ENCODE measurements at places on chromosomes 16 and 17.

DNA sequence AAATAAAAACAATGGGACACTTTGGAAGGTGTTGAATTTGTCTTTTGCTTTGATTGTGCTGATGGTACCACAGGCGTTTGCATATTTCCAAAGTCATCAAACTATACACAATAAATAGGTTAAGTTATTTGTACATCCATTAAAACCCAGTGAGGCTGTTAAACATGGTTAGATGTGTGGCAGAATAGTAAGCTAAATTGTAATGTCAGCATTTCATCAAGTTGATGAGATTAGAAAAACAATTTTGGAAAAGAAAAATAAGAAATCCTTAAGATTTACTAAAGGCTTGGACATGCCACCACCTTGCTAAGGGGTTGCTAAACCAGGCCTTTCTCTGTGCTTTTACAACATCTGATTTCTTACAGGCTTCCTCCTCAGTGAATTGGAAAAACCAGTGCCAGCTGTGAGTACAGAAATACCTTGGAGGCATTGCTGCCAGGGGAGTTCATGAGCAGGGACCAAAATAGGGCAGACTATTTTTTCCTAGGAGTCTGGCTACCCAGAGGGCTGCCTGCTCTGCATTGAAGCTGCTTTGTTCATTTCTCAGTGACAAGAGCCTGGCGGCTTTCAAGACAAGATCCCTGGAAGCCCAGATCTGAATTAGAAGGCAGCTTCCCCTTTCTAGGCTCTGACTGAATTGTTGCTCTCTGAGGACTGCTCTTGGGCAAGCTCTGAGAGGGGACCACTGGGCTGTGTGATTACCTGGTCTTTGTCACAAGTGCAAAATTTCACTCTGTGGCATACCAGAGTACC, 43.4 kb upstream of the CA10 start:
- no peak for DNase-seq

- DNase-seq: no peak
Observed at GRCh38 chr16:70575376-70575775, 51.8 kb downstream of the SF3B3 start.

DNA sequence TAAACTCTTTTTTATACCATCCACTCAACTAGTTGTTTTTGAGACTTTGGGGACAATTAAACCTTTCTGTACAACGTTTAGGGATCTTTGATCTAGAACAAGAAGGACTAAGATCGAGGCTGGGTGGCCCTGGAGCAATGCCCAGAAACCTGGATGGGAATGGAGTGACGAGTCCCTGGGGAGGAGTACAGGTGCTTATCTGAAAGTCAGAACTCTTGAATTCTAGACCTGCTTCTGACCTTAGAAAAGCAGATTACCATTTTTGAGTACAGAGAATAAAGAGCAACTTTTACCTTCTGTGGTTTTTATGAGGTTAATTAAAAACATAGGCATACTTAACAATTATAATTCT, 17.8 kb downstream of the UBE2Z start:
- no peak for DNase-seq

DNA sequence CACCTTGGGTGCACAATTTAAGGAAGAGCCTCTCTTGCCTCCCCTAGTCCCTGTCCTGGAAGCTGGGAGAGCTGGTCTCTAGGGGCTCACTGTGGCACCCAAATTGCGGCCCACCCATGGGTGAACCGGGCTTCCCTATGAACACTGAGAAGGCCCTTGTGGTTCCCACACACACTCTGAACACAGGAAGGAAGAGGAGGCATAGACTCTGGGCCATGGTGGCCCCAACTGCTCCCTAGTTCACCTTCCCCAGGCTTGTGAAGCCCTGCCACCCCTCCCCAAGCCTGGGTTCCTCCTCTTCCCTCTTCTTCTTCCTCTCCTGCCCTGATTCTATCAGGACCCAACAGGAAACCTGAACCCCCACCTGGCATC, 10.5 kb downstream of the SREBF1 start:
- DNase-seq: no peak

- no peak for DNase-seq
Observed at GRCh38 chr16:4762205-4762604, 4.8 kb downstream of the ZNF500 start.

GRCh38 chr17:11077673-11078072, 163.3 kb upstream of the SHISA6 start:
- DNase-seq: no peak

DNA sequence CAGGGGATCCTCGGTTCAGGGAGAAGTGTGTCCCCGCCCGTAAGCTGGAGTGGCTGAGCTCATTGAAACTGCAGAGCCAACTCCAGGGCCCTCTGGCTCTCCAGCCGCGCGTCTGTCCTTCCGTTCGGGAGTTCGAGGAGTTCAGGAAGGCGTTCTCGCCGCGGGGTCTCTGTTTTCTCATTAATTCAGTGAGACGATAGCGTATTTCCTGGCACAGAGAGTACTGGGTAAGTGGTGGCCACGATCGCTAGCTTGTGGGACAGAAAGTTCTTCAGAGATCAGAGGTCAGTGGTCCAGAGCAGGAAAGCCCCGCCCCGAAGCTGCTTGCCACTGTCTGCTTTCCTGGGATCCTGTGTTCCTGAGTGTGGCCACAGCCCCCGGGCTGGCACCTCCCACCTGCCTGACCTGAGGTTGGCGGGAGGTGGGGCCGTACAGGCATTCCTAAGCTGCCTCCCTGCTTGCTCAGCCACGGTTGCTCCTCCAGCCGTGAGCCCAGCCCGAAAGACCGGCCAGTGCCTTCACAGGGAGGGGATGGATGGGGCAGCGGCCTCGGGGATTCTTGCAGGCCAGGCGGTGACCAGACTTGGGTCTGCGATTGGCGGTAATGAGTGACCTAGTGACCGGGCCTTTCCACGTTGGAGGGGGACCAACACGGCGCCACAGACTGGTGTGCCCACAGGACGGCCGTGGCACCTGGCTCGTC, 8.9 kb downstream of the BAIAP2 start:
- DNase-seq: no peak

GRCh38 chr17:30341703-30342249, 7.9 kb upstream of the TMIGD1 start:
- no peak for DNase-seq

- DNase-seq: no peak
Observed at GRCh38 chr16:16073891-16074881, 124.8 kb downstream of the ABCC1 start.

DNA sequence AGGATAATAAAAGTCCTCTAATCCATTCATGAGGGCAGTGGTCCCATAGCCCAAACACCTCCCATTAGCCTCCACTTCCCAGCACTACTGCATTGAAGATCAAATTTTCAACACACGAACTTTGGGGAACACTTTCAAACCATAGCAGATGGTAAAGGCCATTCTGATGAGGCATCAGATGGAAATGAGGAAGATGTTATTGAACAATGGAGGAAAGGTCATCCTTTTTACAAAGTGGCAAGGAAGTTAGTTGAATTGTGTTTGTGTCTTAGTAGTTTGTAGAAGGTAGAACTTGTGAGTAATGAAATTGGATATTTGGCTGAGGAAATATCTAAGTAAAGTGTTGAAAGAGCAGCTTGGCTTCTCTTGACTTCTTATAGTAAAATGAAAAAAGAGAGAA, 93.3 kb upstream of the NLRP1 start:
- DNase-seq: no peak

DNA sequence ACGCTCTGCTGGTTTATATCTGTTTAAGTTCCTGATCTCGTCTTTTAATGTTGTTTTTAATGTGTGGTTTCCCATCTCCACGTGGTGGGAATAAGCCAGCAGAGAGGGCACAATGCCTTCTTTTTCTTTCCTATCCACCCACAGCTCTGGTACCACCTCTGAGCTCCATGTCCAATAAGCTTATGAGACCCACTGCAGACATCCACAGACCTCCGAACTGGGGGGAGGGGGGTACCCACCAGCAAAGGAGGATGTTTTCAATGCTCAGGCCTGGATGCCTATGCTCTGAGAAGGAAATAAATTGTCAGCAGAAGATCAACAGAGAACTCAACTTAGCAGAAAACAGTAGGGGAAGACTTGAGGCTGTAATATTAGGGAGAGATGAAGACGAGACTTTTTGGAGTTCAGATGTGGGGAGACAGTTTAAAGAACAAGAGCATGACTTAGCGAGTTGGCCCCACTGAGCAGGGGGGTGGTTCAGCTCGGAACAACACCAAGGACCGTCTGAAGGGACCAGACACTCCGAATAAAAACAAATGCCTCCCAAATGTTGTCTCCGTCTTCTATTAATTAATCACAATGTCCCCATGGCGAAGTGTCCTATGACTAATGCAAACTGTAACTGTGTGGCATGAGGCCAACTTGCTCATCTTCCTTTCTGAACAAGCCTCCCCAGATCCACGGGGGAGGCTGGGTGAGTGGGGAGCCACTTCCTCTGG, 62.7 kb downstream of the GAS7 start:
- no peak for DNase-seq

DNA sequence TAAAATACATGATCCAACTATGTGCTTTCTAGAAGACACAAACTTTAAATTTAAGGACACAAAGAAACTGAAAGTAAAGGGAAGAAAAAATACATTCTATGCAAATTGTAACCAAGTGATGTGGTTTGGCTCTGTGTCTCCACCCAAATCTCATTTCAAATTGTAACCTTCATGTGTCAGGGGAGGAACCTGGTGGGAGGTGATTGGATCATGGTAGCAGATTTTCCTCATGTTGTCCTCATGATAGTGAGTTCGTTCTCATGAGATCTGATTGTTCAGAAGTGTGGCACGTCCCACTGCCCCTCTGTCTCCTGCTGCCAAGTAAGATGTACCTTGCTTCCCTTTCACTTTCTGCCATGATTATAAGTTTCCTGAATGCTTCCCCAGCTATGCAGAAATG, 15.0 kb downstream of the OR1A1 start:
- no peak for DNase-seq

DNA sequence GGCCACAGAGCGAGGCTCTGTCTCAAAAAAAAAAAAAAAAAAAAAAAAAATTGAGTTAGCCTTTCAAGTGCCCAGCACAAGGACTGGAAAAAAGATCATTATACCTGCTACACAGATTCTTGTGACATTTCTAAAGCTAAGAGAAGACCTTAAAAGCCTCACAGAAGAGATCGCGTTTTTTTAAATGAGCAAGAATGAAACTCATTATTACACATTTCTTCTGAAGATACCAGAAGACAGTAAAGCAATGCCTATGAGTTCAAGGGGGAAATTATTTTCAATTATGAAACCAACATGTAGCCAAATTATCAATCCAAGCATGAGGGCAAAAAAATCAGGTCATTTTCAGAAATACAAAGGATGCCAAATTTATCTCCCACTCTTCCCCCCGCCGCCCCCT, 56.8 kb downstream of the MED13 start:
- DNase-seq: no peak

DNA sequence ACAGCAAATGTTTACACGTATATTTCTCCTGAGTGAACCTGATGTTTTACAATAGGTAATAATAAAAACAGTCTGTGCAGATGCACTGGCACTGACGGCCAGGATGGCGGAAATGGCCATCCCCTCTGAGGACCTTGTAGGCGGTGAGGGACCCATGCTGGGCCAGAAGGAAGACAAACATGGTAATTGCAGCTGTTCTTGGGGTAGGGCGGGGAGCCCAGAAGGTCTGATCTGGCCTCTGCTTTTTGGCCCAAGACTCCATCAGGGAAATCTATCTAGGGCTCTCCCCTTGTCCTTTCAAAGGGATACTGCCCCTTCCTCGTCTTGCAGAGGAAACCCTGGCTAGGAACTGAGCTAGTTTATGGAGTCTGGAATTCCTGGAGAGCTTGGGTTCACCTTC, 7.4 kb upstream of the LGALS9 start:
- DNase-seq: no peak

DNA sequence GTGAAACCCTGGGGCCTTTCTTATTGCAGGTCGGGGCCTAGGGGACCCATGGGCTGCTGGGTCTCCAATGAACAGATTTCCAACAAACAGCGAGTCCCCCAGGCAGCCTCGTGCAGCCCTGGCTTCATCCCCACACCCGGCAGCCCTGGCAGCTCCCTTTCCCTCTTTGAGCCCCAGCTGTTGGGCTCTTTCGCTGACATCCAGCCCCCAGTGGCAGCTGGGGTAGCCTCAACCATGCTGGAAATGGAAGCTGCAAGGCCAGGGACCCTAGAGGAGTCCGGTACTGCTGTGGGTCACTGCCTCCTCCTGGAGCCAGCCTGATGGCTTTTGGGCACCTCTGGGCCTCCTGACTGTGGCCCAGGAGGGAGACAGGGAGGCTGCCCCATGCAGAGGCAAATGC, 5.9 kb downstream of the RPUSD1 start:
- no peak for DNase-seq

GRCh38 chr17:75664099-75664549, 2.8 kb downstream of the RECQL5 start:
- DNase-seq: no peak

DNA sequence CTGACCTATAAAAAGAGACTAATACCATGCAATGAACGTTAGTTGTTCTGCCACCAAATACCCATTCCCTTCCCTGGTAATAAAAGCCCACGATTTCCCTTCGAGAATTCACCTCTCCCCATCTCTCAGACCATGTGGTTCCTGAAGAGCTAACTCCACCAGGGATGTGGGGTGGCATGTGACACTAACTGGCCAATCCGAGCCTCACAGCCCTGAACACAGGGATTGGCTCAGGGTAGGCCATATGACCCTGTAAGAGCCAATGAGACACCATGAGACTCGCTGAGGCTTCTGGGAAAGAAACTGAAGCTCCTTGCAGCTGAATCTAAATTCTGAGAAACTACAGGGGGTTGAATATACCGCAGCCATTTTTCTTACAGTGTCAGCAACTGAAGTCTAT, 21.1 kb downstream of the HELZ start:
- peak; percentile 31 for DNase-seq

- peak; percentile 18 for DNase-seq
Observed at GRCh38 chr17:57939797-57940196, 15.4 kb downstream of the CUEDC1 start.

DNA sequence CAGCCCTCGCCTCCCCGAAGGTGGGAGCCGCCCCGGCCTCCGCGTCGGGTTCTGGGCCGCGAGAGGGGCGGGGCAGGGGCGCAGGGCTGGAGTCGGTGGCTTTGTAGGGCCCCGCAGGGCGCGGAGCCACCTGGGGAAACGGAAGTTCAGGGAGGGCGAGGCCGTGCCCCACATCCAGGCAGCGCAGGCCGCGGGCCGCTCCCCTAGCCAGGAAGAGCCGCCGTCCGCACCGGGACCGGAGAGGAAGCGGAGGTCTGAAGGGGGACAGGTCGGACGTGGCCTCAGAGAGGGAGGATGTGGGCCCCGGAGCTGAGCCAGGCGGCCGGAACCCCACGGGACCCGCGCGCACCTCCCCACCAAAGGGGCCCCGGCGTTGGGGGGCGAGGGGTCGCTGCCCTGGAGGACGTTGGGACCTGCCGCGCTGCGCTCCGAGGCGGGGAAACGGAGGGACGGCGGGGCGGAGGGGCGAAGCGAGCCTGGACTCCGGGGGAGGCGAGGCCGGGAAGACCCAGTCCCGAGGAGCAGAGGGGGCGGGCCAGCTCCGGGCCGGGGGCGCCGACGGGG, 482 bp upstream of the SLC16A3 start:
- peak; percentile 69 for DNase-seq

GRCh38 chr17:245020-245419, 63.6 kb upstream of the DOC2B start:
- DNase-seq: no peak

GRCh38 chr16:53995378-53995777, 291.2 kb downstream of the IRX3 start:
- DNase-seq: no peak

Data from activated CD4-positive, alpha-beta T cell treated with anti-CD3 and anti-CD28 coated beads for 48 hours (primary cell).